ENCODE measurements at places on chromosomes 6 and 20.

DNA sequence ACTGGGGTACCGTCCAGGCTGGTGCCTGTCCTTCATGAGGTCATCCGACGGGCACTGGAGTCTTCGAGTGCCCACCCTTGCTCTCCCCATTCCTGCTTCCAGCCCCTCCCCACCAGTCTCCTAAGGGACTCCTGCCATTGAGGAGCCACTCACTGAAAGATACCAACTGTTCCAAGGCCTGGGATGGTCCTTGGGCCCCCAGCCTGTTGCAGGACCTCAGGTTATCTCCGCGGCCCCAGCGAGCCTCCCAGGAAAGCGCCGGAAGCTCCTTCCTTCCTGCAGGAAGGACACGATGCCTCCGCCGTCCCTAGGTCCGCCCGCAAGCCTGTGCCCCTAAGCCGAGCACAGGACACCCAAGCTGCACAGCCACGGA is 1.2 kb downstream of the NKAIN4 start:
- DNase-seq: no peak

DNA sequence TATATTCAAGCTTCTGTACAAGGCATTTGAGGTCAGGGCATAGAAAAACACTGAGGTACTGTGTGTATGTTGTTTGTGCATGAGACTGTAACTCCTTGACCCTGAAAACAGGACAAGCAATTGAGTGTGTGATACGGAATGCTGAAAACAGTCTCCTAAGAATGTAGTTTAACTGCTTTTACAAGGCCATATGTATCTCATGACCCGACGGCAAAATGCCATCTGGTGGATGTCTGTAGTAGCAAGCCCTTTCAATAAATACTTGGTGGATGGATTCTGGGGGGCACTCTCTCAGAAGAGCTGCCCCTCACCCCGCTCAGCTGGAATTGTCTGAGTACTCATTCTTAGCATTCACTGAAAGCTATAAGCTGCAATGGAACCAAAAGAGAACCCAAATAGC is 69.3 kb upstream of the EYS start:
- DNase-seq: no peak

- no peak for DNase-seq
Observed at GRCh38 chr6:129663531-129663930, 46.4 kb downstream of the ARHGAP18 start.

GRCh38 chr6:159595173-159595572 is 97.9 kb downstream of the SOD2 start:
- DNase-seq: no peak
